Cardiac fibroblast (primary cell): ENCODE measurements at places on chromosomes 4 and X.

GRCh38 chr4:60404027-60404426 is 796.1 kb upstream of the ADGRL3 start:
- no peak for DNase-seq

- no peak for DNase-seq
These were observed 74.5 kb downstream of the MGST2 start for GRCh38 chr4:139740121-139740520.

DNA sequence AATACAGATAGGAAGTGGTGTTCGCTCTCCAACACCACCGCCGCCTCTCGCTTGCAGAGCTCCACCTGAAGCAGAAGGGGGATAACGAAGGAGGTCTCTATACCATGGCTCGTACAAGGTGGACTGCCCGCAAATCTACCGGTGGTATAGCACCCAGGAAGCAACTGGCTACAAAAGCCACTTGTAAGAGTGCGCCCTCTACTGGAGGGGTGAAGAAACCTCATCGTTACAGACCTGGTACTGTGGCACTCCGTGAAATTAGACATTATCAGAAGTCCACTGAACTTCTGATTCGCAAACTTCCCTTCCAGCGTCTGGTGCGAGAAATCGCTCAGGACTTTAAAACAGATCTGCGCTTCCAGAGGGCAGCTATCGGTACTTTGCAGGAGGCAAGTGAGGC is 5.2 kb upstream of the BMP15 start:
- DNase-seq: no peak

DNA sequence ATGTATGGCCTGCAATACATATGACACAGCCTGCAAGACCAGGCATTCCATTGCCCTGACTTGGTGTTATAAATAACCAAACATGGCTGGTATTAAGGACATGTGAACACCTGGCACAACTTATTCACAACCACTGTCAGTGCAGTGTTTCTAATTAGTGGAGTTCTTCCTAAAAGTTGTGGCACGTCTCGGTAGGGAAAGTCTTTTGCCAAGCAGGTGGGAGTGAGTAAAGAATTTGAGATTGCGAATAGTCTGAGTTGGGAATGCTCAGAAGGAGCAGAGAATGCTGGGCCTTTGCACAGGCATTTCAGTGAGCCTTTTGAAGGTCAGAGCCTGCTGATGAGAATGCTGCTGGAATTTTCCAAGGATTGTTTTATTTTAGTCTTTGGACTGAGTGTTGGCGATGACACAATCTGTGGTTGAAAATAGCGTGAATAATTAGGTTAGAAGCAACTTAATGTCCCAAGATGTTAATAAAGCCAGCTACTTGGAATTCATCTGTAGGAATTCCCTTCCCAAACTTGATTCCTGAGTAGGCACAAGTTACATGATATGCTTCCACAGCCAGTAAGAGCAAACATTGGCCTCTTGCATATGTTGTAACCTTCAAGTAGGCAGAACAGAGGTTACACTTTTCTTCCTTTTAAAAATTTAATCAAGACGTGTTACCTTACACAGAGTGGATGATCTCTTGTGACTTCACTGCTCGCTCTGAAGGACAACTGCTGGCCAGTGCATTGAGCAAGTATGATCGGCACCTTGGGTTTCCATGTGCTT is 83.6 kb upstream of the PGRMC2 start:
- DNase-seq: no peak

GRCh38 chr4:93216646-93217045 is 611.9 kb upstream of the ATOH1 start:
- DNase-seq: no peak

- peak; percentile 67 for DNase-seq
These were observed 2.5 kb downstream of the CXorf38 start for GRCh38 chrX:40644821-40645358.

DNA sequence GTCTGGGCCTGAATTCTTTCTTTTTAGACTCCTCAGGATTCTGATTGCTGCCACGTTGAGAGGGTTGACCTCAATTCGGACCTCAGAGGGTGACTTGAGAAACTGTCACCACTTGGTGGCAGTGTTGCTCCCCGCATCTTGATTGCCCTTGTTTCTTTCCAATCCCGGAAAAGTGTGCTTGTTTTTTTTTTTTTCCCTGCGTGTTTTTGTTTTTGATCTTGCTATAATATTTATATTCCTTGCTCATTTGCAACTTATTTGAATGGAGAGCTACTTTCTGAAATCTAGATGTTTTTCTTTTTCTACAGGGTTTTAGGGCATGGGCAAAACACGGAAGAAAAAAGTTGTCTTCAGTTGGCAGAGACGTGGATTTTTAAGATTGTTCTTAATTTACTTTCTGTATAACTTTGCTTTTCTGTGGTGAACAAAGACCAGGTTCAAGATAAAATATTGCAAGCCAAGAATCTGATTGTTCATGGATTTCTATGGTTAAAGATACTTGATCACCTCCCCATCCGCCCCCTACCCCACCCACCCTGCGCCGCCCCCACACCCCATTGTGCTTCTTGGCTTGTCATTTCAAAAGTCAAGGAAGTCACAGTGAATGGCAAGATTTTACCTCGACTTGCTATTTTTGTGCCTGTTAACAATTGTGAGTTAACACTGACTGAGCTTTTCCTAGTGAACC is 102.0 kb downstream of the PTTG2 start:
- peak; percentile 89 for DNase-seq

- DNase-seq: no peak
These were observed 549.8 kb upstream of the PRKX start for GRCh38 chrX:4263030-4263803.

GRCh38 chrX:8971116-8971515 is 62.8 kb downstream of the FAM9B start:
- DNase-seq: peak; percentile 72

DNA sequence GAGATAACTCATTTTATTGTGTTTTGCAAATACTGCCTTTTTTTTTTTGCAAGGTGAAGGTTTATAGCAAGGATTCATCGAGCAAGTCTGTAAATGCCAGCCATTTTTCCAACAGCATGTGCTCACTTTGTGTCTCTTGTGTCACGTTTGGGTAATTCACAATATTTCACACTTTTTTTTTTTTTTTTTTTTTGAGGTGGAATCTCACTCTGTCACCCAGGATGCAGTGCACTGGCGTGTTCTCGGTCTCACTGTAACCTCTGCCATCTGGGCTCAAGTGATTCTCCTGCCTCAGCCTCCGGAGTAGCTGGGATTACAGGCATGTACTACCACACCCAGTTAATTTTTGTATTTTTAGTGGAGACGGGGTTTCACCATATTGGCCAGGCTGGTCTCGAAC is 1.9 kb downstream of the RNF4 start:
- DNase-seq: no peak

GRCh38 chr4:122249357-122249756 is 97.2 kb downstream of the BLTP1 start:
- DNase-seq: no peak

- no peak for DNase-seq
These were observed 686.1 kb downstream of the GLUD2 start for GRCh38 chrX:121733514-121733913.

GRCh38 chrX:49876750-49877149 is 2.5 kb upstream of the USP27X start:
- peak; percentile 34 for DNase-seq

GRCh38 chr4:120526033-120526432 is 396.5 kb downstream of the PRDM5 start:
- DNase-seq: no peak

DNA sequence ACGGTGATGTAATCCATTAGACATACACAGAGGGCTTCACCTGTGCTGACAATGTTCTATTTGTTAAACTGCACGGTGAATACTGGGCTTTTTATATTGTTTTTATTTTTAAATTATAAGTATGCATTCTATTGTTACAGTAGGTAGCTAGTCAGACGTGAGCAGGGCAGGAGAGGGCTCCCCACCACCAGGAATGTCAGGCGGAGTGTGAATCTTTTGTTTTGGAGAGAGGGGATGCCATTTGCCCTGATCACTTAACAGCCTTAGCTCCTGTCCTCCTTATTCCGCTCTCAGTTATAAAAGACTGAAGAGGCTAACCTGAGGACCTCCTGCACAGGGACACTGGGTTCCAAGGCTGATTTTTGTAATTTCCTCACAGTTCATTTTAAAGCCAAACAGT is 151.6 kb upstream of the TAPT1 start:
- DNase-seq: no peak

DNA sequence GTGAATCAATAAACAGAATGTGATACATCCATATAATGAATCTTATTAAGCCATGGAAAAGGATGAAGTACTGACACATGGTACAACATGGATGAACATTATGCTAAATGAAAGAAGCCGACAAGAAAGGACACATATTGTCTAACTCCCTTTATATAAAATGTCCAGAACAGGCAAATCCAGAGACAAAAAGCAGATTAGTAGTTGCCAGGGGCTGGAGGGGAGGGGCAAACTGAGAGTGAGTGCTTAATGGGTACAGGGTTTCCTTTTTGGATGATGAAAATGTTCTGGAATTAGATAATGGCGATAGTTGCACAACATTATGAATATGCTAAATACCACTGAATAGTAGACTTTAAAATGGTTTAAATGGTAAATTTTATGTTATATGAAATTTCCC is 17.4 kb downstream of the ADGRG4 start:
- DNase-seq: no peak

GRCh38 chrX:8272821-8273220 is 101.8 kb upstream of the VCX2 start:
- peak; percentile 21 for DNase-seq

DNA sequence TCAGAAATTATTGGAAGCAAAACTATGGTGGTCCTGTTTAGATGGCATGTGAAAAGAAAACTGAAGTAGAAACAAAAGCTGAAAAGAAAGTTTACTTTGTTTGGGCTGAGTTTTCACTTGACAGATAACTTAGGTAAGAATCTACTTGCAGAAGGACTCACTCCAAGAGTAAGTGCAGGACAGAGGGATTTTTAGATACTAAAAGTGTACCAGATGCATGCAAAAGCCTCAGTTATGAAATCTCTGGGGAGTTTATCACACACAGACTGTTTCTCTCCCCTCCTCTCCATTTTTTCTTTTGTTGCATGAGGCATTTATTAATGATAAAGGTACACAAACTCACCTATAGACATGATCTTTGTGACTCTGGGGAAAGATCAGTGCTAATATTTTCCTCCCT is 127.5 kb upstream of the GIMD1 start:
- DNase-seq: no peak

GRCh38 chr4:15936495-15936894 is 2.0 kb downstream of the FGFBP1 start:
- DNase-seq: no peak

GRCh38 chr4:6489927-6490326 is 17.5 kb upstream of the PPP2R2C start:
- no peak for DNase-seq

DNA sequence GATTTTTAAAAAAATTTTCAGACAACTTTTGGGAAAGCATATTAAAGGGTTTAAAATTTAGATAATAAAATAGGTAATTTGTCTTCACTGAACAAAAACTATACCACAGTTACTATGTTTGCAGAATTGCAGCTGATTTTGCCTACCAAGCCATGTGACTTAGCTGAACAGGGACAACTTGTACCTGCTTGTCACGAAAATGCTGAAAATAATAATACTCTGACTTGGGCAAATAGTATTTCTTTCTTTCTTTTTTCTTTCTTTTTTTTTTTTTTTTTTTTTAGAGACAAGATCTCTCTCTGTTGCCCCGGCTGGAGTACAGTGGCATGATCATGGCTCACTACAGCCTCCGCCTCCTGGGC is 225.2 kb upstream of the PPP1R2C start:
- no peak for DNase-seq

DNA sequence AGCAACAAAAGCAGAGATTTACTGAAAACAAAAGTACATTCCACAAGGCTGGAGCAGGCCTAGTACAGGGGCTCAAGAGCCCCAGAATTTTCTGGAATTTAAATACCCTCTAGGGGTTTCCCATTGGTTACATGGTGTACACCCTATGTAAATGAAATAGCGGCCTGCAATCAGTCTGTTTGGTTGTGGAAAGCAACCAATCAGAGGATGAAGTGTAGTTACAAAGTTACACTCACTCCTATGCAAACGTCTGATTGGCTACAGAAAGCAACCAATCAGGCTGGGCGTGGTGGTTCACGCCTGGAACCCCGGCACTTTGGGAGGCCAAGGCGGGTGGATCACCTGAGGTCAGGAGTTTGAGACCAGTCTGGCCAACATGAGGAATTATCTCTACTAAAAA is 13.8 kb upstream of the TXLNG start:
- no peak for DNase-seq

DNA sequence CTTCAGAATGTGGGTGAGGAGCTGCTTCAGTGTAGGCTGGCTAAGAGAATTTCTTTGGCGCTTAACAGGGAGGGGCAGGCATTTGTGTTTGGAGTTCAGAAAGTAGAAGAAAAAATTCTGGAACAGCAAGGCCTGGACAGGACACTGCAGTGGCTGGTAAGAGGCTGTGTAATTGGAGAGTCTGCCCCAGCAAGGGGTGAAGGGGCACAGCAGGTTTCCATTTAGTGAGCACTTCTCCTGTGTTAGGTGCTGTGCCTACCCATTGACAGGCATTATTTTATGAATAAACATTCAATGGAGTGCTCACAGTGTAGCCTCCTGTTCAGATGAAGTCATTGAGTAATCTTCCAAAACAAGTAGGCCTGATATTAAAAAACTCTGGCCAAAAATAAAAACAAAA is 10.7 kb upstream of the CPE start:
- no peak for DNase-seq

DNA sequence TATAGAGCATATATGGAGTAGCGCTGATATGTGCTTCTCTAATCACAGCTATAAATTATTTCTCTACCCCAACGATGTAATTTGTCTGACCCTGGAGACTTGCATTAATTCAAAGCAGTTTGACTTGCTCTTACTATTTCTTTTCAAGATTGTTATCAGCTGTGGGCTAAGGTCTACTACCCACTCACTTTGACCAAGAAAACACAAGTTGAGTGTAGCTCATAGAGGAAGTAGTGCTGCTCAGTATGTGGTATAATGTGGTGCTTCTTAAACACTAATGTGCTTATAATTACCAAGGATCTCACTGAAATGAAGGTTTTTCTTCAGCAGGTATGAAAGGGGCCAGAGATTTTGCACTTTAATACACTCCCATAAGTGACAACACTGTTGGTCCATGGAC is 70.1 kb downstream of the INPP4B start:
- DNase-seq: no peak

- no peak for DNase-seq
These were observed 39.8 kb downstream of the IL15 start for GRCh38 chr4:141676087-141676670.

GRCh38 chrX:9759337-9759736 is 6.3 kb downstream of the GPR143 start:
- no peak for DNase-seq
